Thymus (tissue), 14 donors: ENCODE measurements at places on chromosomes 5 and 9.
A peak's percentile ranks its signal among the peaks of the same experiment; 100 is the strongest.

DNA sequence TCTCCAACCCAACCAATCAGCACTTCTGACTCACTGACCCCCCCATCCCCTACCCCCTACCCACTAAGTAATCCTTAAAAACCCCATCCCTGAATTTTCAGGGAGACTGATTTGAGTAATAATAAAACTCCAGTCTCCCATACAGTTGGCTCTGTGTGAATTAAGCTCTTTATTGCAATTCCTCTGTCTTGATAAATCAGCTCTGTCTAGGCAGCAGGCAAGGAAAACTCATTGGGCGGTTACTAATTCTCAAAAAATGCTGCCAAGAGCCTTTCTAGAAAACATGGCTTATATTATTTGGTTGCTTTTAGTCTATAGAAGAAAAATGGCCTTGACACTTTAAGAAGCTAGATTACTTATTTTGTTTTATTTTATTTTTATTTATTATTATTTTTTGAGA, 131.7 kb downstream of the SUSD1 start:
- no peak for DNase-seq

DNA sequence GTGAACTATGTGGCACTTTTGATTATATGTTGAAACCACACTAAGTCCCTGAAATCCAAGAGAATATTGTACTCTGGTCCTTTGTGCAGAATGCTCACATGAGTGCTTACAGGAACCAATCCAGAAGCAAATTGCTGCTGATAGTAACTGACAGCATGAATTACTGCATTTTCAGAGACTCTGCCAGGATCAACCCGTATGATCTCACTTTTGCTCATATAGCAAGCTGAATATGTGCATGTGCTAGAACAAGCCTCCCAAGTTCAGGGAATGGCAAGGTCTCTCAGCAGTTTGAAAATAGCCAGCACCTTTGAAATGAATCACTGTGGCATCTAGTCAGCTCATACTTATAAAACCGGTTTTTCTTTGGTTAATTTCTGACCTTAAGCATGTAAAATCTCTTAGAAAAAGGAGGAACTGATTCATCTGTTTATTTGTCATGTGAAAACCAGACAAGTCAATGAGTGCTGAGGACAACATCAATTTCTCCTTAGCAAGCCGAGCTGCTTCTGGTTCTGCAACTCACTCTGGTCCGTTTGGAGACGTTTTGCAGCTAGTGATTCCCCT, 215.7 kb upstream of the ELL2 start:
- DNase-seq = no peak

- no peak for DNase-seq
Observed at GRCh38 chr5:33401482-33402390, 39.0 kb upstream of the TARS1 start.

DNA sequence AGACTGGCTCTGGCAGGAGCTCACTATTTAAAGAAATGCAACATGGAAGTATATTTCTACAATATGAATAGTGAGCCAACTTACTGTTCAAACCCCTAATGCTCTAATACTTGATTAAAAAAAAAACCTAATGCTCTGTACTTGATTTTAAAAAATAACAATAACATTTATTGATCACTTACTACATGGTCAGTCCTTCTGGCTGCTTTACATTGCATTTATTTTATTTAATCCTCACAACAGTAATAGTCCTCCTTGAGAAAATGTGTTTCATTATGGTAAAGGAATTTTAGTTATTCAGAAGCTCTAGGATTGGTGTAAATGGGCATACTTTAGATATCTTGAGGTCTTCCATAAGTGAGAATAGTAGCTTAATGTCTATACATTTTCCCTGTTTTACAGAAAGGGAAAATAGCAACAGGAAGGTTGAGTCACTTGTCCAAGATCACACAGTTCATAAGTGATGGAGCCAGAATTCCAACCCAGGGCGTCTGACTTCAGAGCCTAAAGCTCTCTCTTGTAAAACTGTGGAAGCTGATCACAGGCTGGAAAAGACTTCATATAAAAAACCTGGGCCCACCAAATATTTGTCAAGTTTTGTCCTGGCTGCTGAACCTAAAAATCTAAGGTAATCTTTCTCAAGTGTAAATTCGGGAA, 1.0 kb downstream of the STARD4 start:
- DNase-seq = no peak

DNA sequence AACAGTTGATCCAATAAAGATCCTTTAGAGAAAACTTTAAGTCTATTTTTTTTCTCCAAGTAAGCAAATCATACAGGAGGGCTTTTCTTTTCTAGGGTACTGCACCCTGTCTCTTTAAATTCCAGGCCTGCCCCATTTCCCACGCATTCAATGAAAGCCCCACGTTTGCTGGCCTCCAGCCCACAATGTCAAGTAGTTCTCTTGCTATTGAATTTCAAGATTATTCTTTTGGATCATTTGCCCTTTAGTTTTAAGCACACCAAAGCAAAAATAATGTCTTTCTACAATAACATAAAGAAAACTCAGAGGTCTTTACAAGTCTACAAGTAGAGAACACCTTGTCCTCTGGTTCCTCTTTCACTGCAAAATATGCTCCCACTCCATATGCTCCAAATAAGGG, 15.6 kb downstream of the MLLT3 start:
- DNase-seq = no peak

- DNase-seq = no peak
Observed at GRCh38 chr5:176806137-176806536, 4.2 kb upstream of the UNC5A start.

GRCh38 chr5:126503602-126504104, 80.4 kb downstream of the GRAMD2B start:
- peak; percentile 40 for DNase-seq

DNA sequence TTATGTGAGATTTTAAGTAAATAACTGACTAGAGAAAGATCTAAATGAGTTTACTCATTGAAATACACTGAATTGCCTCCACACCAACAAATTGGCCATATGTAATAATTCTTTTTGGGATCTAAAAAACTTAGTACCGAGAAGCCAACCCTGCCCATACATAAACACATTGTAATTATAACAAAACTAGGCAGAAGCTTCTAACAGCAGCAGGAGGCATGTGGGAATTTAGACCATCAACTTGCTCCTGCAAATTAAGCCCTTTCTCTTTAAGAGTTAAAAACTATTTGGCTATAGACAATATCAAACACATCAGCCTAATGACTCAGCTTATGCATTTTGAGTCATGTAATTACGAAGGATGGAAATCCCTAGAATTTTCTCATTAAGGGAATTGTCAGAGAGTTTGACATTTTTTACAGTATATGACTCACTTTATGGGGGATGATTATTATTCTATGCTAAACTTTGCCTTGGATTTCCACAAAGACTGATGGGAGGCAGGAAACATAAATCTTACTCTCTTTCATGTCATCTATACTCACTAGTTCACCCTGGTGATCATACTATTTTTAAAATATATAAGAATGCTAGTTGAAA, 1.0 kb downstream of the IL7R start:
- peak; percentile 52 for DNase-seq
